CD4-positive, alpha-beta T cell treated with Interferon gamma for 1 hour (primary cell): ENCODE measurements at places on chromosomes 16 and 17.

DNA sequence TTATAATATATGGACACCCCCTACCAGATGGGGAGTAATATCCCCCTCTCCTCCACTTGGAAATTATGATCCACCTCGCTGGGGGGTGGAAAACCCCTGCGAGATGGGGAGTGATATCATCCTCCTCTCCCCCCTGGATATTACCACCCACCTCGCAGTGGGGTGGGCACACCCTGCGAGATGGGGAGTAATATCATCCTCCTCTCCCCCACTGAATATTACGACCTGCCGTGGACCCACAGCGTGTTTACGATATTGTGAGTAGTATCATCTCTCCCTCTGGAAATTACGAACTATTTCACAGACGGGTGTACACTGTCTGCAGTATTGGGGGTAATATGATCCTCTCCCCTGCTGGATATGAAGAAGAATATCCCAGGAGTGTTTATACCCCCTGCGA lies 228.3 kb upstream of the WSCD1 start:
- no peak for DNase-seq

GRCh38 chr17:36867716-36868341 lies 69.4 kb upstream of the LHX1 start:
- DNase-seq: no peak

DNA sequence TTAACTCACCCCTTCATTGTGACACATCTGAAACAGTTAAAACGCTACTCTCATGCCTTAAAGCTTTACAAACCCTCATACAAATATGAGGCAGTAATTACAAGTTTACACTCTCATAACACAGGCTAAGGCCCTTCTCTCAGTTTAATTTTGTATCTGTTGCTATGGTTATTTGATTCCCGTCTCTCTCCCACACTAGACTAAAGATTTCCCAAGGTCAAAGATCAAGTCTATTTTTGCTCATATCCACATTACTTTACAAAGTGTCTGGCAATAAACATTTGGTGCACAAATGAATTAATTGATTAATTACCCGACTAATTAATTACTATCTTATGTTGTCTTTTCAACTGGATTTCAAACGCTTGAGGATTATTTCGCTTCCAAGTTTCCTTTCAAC lies 86.4 kb upstream of the MYOCD start:
- DNase-seq: no peak

GRCh38 chr16:85626191-85626981 lies 13.3 kb downstream of the GSE1 start:
- DNase-seq: no peak

DNA sequence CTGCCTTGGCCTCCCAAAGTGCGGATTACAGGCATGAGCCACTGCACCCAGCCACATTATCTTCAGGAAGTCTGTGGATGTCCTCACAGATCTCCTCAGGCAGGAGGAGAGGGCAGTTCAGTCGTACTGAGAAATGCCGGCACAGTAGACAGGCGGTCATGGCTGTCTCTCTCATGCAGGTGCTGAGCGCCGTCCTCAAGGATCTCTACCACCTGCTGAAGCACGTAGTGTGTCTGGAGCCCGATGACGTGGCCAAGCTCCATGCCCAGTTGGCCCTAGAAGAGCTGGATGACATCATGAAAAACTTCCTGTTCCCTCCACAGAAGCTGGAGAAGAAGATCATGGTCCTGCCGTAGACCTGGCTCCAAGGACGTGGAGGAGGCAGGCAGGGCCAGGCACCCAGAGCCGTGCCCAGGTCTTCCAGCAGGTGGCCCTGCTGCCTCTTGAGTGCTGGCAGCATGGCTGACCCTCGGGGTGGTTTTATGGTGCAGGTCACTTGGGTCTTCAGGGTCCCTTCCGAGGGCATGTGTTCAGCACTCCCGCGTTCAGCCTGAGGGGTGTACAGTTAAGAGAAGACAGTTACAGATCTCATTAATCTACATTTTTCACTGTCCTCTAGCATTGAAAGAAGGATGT lies 22.0 kb upstream of the HAS3 start:
- no peak for DNase-seq

GRCh38 chr16:70630960-70631745 lies 15.2 kb upstream of the IL34 start:
- DNase-seq: no peak

- no peak for DNase-seq
These were observed 21.1 kb downstream of the FOXN1 start for GRCh38 chr17:28527181-28527681.

DNA sequence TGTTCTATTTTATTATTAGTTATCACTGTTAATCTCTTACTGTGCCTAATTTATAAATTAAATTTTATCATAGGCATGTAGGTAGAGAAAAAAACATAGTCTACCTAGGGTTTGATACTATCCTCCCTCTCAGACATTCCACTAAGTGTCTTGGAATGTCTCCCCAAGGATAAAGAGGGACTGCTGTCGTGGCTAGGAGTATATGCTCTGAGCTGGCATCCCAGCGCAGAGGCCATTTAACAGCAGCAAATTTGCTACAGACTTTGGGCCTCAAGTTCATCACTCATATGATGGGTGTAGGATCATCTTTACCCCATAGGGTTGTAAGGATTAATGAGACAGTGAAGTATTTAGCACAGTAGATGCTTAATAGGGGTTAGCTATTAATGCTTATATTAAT lies 56.7 kb downstream of the ZFHX3 start:
- no peak for DNase-seq

GRCh38 chr16:84068783-84069462 lies 26.3 kb upstream of the SLC38A8 start:
- no peak for DNase-seq

DNA sequence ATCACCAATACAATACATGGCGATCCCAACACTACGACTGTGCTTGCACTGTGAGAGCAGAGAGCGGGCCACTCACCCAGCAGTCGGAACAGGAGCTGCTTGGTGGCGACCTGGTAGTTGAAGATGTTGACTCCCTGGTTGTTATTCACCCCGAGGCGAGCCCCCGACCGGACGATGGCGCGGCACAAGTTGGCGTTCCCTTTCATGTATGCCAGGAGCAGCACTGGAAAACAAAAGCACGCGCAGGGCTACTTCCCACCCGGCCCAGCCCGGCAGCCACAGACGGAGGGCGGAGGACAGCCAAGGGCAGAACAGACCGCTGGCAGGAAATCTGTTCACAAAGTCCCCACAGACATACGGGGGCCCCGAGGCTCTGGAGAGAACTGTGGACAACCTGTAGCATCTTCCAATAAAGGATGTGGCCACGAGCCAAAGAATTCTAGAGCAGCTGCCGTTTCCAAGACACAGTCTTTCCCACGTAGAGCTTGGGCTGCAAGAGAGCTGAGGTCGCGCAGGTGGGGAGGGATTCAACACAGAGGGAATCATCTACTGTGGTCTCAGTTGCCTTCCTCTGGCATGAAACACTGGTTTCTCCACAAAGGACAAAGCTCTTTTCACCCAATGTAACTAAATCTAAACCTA lies 27.8 kb downstream of the CYB5D2 start:
- no peak for DNase-seq

- no peak for DNase-seq
These were observed 4.0 kb downstream of the CES2 start for GRCh38 chr16:66939366-66939765.

GRCh38 chr17:78641243-78641642 lies 64.0 kb upstream of the DNAH17 start:
- no peak for DNase-seq

DNA sequence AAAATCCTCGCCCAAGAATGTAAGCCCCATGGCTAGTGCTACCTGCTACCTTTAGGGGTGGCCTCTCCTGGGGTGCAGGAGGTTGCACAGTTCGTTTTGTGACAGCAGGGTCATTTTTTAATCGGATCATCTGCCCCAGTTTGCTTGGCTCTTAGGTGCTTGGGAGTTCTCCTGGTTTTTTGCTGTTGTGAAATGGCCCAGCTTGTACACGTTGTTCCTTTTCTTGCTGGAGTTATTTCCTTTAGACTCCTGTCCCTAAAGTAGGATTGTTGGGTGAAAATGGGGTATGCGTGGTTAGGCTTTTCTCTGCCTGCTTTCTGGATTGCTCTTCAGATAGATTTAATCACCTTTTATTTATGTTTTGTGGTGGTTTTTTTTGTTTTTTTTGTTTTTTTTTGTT lies 25.8 kb downstream of the ABCC1 start:
- no peak for DNase-seq

- no peak for DNase-seq
These were observed 43.8 kb downstream of the CYTH1 start for GRCh38 chr17:78738278-78738677.

- no peak for DNase-seq
These were observed 184.6 kb upstream of the C17orf78 start for GRCh38 chr17:37191219-37191618.

GRCh38 chr17:75513641-75514000 lies 1.7 kb downstream of the CASKIN2 start:
- no peak for DNase-seq

GRCh38 chr17:68344701-68345136 lies 53.4 kb downstream of the ARSG start:
- peak; percentile 31 for DNase-seq

DNA sequence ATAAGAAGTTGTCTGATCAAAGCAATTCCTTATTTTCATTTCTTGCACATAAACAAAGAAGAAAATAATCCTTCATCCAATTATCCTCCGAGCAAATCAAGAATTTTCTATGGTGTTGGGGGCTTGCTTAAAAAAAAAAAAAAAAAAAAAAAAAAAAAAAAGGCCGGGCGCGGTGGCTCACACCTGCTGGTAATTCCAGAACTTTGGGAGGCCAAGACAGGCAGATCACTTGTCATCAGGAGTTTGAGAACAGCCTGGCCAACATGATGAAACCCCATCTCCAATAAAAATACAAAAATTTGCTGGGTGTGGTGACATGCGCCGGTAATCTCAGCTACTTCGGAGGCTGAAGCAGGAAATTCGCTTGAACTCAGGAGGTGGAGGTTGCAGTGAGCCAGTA lies 19.3 kb downstream of the CNP start:
- DNase-seq: no peak

DNA sequence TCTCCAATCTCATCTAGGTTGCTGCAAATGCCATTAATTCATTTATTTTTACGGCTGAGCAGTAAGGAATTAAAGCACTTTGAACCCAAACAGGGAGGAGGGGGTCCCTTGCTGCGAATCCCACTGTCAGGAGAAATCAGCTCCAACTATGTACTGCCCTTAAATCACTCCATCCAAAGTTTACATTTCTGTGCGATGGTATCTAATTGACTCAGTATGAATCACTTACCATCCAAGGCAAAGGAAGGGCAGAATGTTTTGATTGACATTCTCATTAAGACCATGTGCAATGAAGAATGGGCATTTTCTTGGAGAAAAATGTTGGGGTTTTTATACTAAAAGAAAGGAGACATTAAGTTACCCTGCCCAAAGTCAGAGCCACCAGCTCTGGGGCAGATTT lies 47.7 kb upstream of the XYLT1 start:
- DNase-seq: no peak

DNA sequence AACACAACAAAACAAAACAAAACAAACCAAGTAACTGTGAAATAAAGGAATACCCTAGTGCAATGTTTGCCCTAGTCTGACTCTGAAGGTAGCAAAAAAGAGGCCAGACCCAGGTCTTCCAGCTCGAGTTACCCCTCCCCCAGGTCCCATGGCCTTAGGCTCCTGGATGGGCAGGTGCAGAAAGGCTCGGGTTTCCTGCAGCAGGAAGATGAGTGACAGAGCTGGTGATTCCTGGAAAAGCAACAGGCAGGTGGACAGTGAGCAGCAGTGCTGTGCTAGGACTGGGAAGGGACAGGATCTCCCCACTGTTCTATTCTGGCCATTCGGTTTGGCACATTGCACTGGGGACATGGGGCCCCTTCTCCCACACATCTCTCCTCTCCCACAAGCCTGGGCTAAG lies 42.9 kb upstream of the MRTFB start:
- DNase-seq: no peak

GRCh38 chr16:52725043-52725442 lies 178.1 kb upstream of the TOX3 start:
- no peak for DNase-seq

- no peak for DNase-seq
These were observed 8.1 kb downstream of the SLC43A2 start for GRCh38 chr17:1620486-1620885.

DNA sequence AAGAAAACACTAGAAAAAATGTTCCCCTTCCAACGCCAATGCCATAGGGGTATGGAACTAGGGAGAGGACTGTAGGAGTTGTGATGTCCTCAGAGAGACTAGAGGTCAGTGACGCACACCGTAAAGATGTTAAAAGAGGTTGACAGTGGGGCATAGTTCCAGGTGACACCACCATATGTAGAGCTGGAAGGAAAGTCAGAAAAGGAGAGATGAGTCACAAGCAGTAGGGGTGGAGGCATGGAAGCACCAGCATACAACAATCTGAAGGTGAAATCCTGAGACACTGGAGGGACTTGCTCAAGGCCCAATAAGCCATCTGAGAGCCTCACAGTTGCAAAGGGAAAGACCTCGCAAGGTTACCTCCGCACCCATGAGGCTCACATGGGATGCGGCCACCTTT lies 76.0 kb downstream of the ZNF18 start:
- DNase-seq: no peak

DNA sequence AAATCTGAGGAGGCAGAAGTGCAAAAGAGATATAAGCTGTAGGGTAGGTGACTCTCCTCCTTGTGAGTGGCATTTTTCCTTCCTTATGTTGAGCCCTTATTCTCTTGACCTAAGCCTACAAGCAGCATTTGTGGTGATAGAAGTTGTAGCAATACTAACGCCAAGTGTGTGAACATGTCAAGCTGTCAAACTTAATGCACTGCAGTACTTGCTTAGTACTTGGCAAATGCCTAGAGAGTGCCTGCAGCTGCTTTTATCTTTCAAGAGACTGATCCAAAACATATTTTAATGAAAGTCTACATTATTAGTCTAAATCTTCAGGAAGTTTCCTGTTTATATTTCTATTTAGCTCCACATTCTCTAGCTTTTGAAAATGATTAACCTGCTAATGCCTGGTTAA lies 83.2 kb downstream of the CNTNAP4 start:
- no peak for DNase-seq

GRCh38 chr16:3950343-3951193 lies 70.1 kb upstream of the CREBBP start:
- no peak for DNase-seq

GRCh38 chr17:82640036-82640435 lies 8.2 kb downstream of the WDR45B start:
- no peak for DNase-seq

DNA sequence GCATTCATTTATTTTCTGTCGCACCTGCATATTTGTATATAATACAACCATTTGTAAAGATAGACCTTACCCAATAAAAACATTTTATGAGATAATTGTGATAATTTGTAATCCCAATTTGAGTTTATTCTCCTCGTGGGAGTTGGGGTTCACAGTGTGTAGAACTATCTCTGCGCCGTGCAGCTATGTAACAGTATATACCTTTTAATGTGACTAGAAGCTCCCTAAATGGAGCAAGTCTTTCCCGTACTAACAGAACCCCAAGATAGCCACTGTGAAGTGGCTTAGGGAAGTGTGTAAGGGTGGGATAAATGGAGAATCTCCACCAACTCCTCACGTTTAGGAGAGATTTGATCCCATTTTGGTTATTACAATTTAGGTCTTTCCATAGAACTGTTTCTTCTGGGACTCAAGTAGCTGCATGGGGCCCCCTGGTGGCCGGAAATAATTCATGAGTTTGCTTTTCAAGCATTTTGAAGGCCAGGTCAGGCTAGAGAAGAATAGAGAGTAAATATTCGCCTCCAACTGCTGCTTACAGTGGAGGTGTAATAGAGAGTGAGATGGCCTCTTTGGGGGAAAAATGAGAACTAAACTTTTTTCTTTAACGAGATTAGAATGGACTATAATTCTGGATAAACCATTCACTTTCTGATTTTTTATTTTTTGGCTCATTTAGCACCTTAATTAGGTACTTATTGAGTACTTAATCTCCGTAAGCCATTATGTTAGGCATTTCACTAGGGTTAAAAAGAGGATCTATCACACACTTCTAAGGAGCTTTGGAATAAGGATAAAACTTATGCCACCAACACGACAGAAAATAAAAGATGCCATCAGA lies 4.5 kb downstream of the TMEM100 start:
- DNase-seq: peak; percentile 40
